AG10803 (cell line): ENCODE measurements at places on chromosomes 12 and 14.

GRCh38 chr12:90978117-90978770, 23.3 kb upstream of the CCER1 start:
- DNase-seq: peak; percentile 87

DNA sequence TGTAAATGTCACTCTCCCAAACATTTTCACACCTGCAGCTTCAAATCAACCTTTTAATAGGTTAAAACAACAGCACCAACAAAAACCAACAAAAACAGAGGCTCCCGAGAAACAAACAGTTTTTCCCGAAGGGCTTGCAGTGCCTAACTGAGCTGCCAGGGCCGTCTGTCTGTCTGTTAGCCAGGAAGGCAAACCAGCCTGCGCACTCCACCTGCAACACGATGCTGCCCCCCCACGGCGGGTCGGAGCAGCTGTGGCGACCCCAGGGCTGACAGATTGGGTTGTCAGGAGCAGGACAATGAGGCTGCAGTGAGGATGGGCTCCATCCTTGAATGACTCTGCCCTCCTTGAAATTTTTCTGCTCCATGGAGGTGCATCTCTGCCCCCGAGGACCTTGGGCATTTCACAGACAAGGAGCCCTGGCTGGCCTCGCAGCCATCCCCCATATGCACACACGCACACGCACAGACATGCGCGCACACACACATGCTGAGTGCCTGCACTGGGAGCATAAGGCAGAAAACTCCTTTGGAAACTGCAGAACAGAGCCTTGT, 2.6 kb downstream of the RTL1 start:
- DNase-seq: no peak

GRCh38 chr14:99272899-99273765, 1.1 kb upstream of the BCL11B start:
- no peak for DNase-seq

DNA sequence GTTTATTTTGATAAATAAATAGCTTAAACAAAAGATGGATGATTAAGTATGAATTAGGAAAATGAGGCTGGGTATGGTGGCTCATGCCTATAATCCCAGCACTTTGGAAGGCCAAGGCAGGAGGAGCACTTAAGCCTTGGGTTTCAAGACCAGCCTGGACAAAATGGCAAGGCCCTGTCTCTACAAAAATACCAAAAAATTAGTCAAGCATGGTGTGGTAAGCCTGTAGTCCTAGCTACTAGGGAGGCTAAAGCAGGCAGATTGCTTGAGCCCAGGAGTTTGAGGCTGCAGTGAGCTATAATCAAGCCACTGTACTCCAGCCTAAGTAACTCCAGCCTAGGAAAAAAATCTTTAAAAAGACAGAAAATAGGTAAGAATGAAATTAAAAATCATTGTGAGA, 96.0 kb downstream of the BCL2L14 start:
- DNase-seq: no peak

DNA sequence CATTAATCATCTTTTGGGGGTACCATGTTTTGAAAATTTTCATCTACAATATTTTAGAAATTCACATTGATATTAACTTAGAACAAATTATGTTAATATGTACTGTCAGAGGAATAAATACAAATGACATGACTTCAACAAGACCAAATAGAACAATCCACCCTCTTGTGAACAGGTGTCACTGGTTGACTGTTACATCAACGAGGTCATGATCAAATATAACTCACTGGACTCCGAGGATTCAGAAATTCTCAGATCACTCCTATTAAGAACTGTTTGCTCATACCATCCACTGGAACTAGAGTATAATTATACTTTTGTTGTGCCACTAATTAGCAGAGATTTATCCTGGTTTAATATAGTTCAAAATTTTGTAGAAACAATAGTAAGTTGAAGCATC, 318.8 kb downstream of the PRKD1 start:
- DNase-seq: no peak

- no peak for DNase-seq
Observed at GRCh38 chr14:23357261-23357660, 4.6 kb upstream of the SLC22A17 start.

- DNase-seq: peak; percentile 4
Observed at GRCh38 chr12:81086342-81086741, 8.5 kb downstream of the ACSS3 start.

DNA sequence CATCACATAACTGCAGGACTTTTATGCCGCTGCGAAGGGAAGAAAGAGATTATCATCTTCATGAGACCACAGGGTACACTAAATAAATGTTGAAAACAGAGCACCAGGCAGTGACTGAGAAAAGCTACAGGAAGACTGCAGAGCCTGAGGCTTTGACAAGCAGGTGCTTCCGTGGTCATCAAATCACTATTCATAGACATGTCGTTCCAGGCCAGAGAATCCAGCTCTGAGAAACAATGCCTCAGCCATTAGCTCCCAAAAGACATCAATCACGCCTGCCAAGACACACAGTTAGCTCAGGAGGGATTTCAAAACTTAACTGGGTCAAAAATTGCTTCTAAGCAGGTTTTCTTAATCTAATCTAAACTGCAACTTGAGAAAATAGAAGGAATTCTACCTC, 47.2 kb upstream of the GARIN6 start:
- no peak for DNase-seq

GRCh38 chr14:36617824-36618223, 35.4 kb upstream of the NKX2-8 start:
- DNase-seq: no peak

DNA sequence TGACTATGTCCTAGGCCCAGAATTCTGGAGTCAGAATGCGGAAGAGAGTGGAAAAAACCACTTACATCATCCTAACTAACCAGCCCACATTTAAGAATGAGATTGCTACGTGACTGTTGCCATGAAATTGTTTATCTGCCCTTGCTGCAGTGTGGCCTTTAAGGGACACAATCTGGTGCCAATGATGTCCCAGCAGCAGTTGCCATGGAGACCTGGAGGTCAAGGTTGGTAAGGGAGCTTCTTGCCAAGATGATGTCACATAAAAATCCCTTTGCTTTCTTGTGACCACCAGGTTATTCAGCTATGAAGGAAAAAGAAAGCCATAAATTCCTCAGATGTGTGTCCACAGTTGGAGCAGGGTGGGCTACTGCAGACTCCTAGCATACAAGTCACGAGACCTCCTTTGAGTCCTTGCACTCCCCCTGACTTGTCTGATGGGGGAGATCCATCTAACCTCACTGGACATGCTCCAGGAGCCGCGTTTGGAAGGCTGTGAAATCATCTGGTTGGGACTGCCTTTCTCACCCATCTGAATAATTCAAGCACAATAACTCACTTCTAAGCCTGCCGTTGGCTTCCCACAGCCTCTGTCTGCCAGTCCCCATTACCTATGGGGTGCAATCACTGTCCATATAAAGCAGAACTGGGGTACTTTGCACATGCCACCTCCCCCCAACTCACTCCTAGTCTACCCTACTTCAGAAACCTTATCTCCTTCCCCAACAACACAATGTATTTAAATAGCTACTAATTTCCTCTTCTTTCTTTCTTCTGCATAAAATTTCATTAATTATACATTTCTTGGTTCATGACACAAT, 165.6 kb downstream of the ZFP36L1 start:
- DNase-seq: no peak
